Muscle of leg (tissue), 16 donors: ENCODE measurements at places on chromosomes 2 and 18. TPM values are rescaled to one million over a fixed set of nuclear protein-coding genes. Genes with fewer than 3 reads are reported as not detected.

Gene HOXD12
- not detected for total RNA-seq

Gene TNFAIP6
- 15.4 TPM for total RNA-seq

Gene RBM43
- 5.8 TPM for total RNA-seq

Gene SOWAHC
- total RNA-seq = 5.4 TPM

Gene PAIP2B
- total RNA-seq = 5.9 TPM
